ENCODE measurements at places on chromosomes 7 and 10.

DNA sequence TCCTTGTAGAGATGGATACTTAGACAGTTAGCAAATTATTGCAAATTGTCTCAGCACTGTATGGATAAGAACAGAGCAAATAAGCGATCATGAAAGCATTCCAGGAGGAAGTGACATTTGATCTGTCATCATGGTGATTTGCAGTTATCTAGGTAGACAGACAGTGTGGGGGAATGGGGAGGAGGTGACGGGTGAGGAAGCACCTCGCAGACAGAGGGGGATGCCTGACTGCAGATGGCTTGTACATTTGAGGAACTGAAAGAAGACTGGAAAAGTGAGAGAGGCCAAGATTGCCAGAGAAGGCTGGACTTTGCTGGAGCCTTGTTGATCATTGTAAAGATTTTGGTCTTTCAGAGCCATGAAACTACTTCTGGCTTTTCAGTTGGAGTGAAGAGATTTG is 318.2 kb upstream of the CELF2 start:
- DNase-seq, result no peak

DNA sequence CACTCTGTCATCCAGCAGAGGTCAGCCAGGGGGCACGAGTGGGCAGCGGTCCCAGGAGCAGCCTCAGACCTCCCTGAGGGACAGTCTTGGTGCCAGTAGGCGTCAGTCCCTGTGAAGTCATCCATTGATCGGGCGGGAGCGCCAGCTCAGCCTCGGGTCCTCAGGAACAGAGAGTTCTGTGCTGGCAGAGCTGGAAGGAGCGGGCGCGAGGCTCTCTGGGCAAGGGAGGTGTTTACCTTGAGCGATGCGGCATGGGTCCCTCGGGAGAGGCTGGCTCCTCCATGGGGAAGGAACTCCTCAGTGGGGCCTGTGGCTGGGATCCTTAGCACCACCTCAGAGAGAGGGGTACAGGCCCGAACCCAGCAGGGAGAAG is 101.1 kb upstream of the PPIF start:
- no peak for DNase-seq

GRCh38 chr10:108749042-108749441 is 1174.3 kb downstream of the XPNPEP1 start:
- DNase-seq, result no peak

DNA sequence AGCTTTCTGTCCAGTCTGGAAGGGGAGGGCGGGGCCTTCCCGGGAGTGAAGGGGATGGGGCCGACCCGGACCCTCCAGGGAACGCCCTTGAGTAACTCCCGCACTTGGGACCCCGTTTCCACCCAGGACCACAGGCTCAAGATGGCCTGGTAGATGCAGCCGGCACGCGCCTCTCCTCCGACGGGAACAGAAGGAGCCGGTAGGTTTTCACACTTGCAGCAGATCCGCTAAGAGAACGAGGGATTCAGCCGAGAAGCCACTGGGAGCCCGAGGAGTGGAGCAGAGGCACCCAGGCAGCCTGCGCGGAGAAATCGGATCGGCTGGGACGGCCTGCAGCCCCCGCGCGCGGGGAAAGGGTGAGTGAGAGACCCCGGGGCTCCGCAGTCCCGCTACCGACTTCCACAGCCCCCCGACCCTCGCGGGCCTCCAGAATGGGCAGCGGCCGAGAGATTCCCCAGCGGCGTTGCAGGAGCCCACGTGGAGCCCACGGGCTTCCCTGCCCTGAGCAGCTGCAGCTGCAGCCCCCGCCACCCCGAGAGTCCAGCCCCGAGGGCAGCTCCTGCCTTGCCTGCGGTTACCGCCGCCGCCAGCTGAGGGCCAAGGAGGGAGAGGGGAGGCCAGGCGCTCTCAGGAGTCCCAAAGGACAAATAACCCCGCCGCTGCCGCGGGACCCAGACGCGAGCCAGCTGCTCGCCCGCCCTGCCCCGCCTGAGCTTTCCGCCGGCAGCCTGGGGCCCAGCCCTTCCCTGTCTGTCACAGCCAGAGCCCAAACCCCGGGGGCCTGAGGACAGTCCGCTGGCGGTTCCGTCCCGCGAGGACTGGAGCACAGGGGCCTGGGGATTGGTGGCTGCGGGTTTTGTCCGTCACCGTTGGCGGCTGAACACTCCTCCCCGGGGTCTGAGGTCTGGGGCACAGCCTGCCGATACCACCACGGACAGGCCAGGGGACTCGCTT is 21.8 kb downstream of the IFT22 start:
- no peak for DNase-seq

All from brain pericyte (primary cell).